ENCODE measurements at places on chromosomes 12 and 14.

DNA sequence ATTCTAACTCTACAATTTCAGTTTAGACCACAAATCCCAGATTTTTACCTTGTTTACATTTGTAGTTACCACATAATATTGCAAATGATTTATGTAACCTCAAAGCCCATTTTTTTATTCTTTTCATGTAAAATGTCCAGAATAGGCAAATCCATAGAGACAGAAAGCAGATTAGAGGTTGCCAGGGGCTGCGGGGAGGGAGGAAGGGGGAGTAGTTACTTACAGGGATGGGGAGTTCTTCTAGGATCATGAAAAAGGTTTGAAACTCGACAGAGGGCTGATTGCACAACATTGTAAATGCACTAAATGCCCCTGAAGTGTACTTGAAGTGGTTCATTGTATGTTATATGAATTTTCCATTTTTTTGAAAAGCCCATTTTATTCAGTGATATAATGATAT, 66.5 kb downstream of the PPP2R5C start:
- peak; percentile 27 for DNase-seq

DNA sequence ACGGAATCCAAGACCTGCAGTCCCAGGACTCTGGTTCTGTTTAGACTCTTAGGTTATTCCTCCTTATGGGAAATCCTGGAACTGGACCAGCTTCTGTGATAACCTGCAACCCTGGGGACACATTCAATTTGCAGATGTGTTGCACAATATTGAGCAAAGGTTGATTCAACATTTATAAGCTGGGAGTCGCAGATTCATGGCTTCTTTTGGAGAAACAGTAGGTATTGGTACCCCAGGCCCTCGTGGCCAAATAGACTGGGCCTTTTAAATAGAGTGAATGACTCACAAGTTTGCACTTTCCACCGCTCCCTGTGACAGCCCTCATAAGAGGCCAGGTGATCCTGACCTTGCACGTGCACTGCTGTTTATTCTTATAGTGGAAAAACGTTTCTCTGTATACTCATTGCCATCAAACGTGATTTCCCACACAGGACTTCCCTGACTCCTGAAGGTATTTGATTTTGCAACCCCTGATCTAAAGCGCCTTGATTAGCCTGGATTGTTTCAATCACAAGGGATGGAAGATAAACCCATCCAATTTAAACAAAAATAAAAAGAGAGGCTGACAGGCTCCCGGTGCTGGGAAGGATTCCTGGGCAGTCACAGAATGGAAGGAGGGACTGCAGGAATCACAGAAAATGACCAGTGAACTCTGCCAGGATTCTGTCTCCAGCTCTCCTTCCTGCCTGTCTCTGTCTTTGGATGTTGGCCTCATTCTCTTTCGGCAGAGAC, 98.0 kb downstream of the VCPKMT start:
- no peak for DNase-seq

- peak; percentile 19 for DNase-seq
These were observed 17.7 kb upstream of the CCDC91 start for GRCh38 chr12:28172434-28173030.

DNA sequence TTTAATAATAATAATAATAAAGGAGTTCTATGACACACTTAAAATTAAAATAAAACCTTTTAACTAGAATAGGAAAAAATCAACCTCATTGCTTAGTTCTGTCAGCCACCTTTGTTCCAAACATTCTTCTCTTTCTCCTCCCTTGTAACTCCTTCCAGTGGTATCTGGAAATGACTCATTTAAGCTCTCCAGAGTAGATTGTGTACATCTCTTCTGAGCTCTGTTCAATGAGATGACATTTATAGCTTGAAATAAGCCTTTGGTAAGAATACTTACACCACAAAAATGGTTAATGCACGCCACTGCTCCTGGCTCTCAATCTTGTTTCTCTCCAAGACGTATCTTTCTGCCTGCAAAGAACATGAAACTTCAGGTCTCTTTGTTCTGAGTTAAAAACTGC, 70.3 kb downstream of the STAB2 start:
- DNase-seq, result no peak

DNA sequence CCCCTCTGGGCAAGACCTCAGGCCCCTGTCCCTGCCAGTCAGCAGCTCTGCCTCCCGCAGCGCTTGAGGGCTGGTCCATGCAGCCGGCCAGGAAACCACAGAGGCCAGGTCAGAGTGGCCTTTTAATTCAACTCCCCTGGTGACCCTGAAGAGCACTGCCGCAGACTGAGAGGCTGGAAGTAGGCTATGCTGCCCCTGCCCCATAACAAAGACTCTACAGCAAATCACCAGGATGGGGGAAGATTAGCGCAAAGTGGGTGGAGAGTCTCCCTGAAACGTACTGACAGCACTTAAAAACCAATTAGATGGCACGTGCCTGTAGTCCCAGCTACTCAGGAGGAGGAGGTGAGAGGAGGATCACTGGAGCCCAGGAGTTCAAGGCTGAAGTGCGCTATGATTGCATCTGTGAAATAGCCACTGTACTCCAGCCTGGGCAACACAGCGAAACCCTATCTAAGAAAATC, 70.5 kb downstream of the ITPK1 start:
- no peak for DNase-seq
